Right renal pelvis (tissue), 4 donors: ENCODE measurements at places on chromosomes 3 and 15. TPM values are rescaled to one million over a fixed set of nuclear protein-coding genes. Genes with fewer than 3 reads are reported as not detected.

The GRK7 gene
- 0.14 TPM for polyA plus RNA-seq

The ZNF619 gene
- 8.4 TPM for polyA plus RNA-seq

The USP3 gene
- 49.7 TPM for polyA plus RNA-seq

The ANKUB1 gene
- not detected for polyA plus RNA-seq

The SH3GL3 gene
- polyA plus RNA-seq = 9.3 TPM

The MINAR1 gene
- 0.97 TPM for polyA plus RNA-seq

The FOXB1 gene
- 0.09 TPM for polyA plus RNA-seq

The CHRM5 gene
- polyA plus RNA-seq = 0.17 TPM

The SLC12A1 gene
- 346 TPM for polyA plus RNA-seq

The FBXO40 gene
- polyA plus RNA-seq = 0.03 TPM

DNA sequence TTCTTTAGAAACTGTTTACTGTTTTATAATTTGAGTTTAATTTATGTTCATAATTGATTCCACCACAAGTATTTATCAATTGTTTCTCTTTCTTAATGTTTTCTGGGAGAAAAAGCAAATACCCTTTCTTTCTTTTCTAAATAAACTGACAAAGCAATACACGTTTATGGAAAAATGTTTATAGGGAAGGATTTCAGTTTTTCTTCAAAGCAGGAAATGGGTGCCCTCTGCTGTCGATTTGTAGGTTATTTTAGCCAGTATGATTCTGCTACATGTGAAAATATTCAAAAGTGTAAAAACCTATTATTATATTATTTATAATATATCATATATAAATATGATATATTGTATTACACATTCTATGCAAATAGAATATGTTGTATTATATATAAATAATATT lies 921.0 kb upstream of the ROBO1 start:
- DNase-seq = peak; percentile 3

DNA sequence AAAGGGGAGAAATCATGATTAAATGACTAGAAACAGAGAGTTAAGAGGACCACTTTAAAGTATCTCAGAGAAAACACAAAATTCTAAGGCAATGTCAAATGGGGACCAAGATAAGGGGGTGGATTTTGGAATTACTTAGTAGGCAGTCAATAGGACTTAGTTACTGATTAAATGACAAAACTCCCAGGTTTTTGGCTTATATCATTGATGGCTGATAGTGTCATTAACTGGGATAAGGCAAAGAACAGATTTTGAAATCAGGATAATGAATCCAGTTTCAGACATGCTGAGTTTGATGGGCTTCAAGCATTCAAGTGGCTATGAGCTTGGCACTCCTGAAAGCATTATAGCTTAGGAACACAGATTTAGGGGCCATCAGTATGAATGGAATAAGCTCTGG lies 53.9 kb downstream of the TOP2B start:
- no peak for DNase-seq

DNA sequence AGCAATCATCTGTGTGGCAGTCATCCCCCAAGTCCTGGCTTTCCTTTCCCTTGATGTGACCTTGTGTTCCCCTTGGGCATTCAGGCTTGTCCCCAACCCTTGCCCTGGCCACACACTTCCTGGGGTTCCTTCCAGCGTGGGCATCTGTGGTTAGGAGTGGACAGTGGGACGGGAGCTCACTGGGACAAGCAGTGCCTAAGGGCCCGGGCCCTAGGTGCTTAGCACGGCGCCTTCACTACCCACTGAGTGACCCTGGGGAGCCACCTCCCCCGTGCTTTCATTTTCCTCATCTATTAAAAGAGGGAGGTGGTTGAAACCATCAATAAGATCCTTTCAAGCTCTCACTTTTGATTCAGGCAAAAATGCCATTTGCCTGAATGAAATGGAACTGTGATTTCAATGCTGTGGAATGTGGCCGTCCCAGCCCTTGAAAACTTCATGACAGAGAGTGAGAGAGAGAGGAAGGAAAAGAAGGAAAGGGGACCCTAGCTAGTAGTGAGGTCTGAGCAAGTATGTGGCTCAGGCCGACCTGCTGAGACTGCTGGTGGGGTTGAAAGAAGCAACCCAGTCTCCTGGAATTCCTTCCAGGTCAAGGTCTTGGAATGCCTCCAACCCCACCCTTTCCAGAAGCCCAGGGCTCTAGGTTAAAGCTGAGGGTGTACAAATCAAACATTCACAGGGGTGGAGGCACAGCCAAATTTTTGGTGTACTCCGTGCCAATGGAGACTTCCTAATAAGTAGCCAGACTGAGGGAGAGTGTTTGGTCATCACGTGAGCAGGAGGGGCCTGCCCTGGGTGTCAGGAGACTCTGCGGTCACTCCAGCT lies 302.9 kb downstream of the TLE3 start:
- DNase-seq = no peak

DNA sequence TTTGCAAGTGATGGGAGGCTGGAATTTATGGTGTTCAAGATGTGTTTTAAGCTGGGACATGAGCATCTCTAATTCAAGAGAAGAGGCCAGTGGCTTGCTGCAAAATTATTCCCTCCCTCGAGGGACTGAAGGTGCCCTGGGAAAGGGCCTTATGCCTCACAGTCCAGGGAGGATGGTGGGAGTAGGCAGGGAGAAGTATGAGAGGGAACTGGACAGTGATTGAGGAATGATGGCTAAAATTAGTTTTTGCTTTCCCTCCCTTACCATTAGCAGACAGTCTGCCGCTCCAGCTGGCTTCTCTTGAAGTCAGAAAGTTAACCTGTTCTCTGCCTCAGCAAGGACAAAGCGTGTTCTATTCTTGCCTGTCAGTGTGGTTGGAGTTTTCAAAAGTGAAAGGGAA lies 139.8 kb upstream of the SEMA6D start:
- no peak for DNase-seq

DNA sequence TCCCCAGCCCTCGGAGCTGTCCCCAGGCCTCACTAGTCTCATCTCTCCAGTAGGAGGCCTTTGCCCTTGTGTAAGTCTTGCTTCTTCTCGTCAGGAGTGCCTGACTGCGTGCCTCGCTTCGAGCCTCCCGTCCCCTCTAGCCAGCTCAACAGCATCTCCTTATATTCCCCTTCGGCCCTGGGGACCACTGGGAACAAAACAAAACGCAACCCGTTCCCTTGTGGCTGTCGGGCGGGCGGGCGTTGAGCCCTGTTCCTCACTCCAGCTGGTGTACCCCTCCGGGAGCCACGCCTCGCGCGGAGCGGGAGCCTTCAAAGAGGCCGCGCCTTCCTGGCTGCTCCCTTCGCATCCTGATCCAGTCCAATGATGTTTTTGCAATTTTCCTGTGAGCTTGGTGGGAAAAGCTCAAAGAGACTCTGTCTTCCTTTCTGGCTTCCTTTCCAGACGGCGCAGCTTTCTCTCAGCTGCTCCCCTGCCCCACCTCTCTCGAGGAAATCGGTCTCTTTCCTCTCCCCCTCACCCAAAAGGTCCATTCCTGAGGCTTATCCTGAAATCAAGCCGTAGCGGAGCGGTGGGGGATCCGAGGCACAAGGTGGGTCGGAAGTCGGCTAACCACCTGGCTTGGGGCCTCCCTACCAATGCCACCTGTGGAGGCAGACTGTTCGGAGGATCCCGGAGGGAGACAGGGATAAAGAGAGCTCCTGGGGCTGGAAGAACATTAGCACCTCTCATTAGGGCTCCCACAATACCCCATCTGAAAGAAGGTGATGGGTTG lies 33.4 kb upstream of the SRP14 start:
- DNase-seq = no peak

DNA sequence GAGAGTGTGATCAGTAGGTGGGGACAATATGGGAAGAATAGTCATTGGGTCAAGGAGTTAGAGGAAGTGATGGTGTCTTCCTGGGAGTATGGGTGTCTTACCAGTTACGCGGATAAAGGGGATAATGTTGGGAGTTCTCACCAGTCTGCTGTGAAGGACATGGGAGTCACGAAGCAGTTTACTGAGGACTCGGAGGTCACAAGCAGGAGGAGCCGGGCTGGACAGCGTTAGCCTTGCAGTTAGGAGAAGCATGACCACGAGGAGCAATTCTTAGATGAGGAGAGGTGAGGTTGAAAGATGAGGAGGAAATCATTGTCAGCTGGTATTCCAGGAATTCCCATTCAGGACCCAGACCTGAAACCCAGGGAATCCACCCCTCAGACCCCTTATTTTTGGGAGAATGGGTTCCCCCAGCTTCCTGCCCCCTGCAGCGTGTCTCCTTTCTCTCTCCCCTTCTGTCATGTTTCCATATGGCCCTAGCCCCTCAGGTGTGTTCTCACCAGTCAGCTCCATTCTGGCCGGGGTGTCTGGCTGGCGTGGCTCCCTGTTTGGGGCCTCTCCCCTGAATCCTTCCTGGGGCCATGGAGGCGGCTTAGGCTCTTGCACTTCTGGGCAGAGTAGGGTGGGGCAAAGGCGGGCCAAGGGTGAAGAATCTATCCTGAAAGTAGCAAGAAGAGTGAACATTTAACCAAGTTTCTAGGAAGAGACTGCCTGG lies 2.1 kb downstream of the THPO start:
- DNase-seq = no peak

DNA sequence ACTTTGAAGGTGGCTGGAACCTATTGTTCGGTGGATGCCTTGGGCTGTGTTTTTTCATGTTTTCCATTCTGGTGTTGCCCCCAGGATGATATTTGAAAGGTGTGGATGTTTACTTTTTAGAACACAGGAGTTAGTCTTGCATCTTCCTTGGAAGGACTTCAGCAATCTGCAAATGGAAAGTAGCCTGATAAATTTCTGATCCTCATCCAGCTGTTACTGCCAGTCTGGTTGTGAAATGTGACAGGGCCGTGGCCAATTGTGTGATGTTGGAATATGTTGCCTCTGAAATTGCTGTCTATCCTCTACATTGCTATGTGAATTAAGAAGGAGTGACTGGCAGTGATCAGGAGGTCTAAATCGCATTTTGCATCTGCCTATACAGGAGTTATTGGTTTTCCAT lies 382.5 kb upstream of the C2CD4B start:
- no peak for DNase-seq

GRCh38 chr15:92715758-92716157 lies 60.2 kb upstream of the FAM174B start:
- no peak for DNase-seq

GRCh38 chr3:128555841-128556240 lies 62.8 kb upstream of the GATA2 start:
- DNase-seq = no peak

DNA sequence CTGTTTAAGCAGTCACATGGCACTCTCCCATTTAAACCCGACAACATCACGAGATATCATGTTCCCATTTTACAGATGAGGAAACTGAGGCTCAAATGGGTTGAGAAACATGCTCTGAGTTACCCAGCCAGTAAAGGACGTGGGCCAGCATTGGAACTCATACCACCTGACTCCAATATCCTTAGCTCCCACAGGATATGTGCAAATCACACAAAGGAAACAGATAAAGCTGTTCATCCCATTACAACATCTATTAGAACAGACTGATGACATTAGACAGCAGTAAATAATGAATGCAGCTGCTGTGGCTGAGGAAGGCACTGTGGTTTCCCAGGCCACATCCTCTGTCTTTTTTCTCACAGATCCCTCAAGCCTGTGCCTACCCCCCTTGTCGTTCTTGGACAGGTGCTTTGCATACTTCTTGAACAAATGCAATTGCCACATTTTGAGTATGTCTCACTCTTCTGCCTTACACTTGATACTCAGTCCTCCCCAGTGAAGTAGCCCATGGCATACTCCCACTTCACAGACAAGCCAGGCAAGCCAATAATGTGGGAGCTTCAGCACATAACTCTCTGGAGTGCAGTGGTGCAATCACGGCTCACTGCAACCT lies 17.7 kb downstream of the FRMD4B start:
- DNase-seq = no peak

DNA sequence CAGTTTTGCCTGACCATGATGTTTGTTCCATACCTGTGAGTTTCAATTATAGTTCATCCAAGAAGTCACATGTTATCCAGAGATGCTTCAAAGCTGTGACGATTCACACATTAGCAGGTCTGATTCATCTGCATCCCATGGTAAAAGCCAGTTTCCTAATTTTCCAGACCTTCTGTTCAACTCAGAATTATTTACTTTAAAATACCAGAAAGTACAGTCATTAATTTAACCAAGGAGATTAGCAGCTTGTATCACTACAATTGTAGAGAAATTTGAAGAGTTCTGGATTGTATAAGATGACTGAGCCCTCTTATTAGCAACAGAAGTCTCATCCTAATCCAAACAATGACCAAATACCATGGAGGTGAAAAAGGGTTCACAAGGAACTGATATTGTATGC lies 76.1 kb upstream of the THBS1 start:
- DNase-seq = no peak

GRCh38 chr15:72117486-72118016 lies 399 bp downstream of the MYO9A start:
- no peak for DNase-seq

GRCh38 chr3:37511463-37511920 lies 337.1 kb upstream of the LRRFIP2 start:
- DNase-seq = no peak

GRCh38 chr15:57436166-57436565 lies 59.9 kb downstream of the CGNL1 start:
- DNase-seq = no peak

GRCh38 chr3:159482994-159483367 lies 505.7 kb upstream of the IL12A start:
- no peak for DNase-seq

DNA sequence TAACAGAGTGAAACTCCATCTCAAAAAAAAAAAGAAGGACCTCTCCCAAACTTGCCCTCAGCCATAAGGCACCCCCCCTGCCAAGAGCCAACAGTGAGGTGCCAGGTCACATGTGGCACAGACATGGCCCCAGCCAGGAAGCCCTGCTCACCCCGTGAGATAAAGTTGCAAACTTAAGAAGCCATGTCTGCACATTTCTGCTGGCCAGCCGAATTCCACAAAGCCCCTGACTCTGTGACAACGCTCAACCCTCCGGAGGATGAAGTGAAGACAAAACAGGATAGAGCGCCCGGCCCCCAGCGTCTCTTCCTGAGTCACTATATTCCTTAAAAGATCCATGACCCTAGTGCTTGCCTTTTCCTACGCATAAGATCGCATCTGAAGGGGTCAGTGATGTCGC lies 188.1 kb downstream of the XXYLT1 start:
- DNase-seq = no peak

DNA sequence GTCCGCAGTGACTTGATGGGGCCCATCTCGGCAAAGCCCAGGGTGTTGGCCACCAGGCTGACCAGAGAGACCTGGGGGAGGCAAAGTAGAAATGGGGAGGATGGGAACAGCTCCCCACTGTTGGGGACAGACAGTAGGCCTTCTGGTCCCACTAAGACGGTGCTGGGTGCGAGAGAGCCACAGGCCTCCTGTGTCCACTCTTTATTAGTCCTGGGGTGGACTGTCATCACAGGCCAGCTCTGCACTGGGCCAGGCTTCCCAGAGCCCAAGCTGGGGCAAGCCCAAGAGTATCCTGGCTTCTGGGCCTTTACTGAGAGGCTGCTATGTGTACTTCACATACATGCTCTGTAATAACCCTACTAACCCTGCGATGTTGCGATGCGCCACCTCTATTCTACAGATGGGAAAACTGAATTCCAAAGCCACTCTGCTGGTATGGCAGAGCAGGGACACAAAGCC lies 66.4 kb downstream of the EXOG start:
- no peak for DNase-seq

DNA sequence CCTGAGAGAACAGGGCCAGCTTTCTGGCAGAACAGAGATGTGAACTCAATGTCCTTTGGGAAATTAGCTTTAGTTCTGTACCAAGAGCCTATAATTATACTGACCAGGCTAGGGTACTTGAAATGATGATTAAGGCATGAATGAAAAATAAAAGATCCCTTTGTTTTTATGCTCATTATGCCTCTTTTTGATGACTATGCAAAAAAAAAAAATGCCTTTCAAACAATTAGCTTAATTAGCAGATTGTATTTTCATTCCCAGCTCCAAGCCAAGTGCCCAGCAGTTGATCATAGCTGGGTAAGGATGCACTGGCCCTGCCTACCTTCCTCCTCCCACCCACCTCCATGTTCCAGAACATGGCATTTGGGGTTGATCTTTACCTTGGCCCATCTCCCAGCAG lies 56.8 kb downstream of the LYZL4 start:
- DNase-seq = no peak
